Brain microvascular endothelial cell (primary cell): ENCODE measurements at places on chromosomes 12 and 14.

- peak; percentile 39 for DNase-seq
Measured at GRCh38 chr14:60349663-60350365, 100.8 kb downstream of the PPM1A start.

GRCh38 chr14:36659010-36659821, 2.4 kb upstream of the PAX9 start:
- no peak for DNase-seq

DNA sequence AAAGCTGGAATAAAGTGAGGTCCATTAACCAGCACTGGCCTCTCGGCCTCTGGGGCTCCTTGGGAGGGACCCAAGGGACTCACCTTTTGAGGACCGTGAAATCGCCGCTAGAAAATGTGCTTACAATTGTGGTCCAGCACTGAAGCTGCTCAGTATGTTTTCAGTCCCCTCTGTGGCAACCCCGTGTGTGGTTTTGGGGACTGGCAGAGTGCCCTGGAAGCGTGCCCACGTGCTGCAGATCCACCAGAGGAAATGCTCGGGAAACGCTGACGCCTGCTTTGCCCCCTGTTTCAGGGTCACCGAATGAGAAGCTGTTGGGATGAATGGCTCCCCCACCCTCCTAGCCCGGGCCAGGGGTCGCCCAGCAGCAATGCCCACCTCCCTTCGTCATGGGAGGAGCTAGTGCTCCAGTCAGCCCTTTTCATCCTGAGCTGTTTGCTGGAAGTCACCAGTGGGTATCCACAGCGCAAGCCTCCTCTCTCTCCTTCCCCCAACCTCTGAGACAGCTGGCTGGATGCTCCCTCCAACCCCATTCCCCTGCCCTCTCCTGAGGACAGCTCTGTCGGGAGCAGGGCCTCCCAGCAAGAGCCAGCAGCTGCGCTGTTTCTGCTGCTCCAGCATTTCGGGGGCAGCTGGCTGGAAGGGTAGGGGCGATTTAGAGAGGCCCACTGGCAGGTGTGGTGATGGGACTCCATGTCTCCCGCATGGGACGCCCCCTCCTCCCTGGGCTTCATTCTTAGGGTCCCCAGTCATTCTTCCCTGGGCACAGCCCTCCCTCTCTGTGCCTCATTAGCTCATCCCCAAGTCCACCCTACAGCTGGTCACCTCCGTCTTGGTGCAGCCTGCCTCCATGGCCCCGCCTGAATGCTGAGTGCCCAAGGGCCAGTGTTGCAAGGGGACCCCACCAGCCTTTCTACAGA, 33.2 kb upstream of the PPP1R13B start:
- peak; percentile 15 for DNase-seq

- DNase-seq = peak; percentile 40
Measured at GRCh38 chr12:6182279-6182898, 17.8 kb upstream of the CD9 start.

GRCh38 chr14:105098316-105098715, 33.1 kb upstream of the GPR132 start:
- no peak for DNase-seq

DNA sequence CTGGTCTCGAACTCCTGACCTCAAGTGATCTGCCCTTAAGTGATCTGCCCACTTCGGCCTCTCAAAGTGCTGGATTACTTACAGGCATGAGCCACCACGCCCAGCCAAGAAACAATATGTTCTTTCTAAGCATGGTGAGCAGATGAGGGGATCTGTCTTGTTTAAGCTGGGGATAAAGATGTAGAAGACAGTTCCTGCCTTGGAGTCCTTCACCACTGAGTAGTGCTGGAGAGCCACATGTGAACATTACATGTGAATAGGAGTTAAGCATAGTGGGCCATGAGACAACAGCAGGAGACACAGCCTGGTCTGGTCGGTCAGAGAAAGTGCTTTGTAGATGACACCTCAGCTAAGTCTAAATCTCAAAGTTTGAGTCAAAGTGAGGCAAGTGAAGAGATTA, 26.0 kb downstream of the TMBIM6 start:
- no peak for DNase-seq

DNA sequence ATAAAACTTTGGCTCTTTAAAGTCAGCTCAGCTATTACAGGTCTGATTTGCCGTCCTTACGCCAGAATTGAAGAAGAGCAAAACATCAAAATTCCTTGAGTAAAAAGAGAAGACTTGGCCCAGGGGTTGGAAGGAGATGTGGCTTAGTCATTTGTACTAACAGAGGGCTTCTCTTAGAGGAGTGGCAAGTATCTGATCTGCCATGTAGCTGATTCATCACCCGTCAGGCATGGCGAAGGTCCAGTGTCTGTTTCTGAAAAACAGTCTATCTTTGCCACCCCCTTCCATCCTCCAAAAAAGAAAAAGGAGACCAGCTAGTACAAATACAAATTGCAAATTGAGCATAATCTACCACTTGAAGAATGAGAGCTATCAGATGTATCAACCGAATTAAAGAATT, 91.9 kb downstream of the RAD52 start:
- peak; percentile 73 for DNase-seq

DNA sequence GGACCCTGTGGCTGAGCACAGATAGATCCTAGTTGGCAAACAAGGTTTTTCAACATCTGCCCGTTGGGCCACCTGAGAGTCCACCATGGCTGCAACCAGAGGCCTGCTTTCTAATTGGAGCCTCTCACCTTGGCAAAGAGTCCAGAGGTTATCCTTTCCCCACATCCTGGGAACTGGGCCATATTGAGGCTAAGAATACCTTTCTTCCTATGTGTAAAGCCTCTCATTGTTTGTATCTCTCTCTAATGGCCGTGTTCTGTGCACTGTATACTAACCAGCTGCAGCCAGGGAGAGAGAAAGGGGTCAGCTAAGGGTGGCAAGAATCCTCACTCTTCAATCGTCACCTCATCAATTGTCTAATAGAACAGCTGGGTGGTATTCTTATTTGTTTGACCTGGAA, 79.1 kb upstream of the ST8SIA1 start:
- no peak for DNase-seq

DNA sequence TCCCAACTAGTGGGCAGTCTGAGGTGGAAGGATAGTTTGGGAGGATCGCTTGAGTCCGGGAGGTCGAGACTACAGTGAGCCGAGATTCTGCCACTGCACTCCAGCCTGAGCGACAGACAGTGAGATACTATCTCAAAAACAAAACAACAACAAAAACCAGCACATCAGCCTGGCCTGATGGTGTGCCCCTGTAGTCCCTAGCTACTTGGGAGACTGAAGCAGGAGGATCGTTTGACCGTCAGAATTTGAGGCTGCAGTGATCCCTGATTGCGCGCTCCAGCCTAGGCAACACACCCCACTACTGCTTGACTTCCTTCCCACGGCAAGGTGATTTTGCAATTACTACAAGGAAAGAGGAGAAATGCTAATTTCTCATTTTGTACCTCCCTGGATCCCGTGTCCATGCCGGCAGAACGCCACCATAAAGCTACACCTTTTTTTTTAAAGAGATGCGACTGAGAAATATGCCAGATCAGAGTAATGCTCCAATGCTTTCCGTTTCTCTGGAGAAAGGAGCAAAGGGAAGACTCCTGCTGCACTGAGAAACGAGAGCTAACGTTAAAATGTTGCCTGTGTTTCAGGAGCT, 672 bp upstream of the SCFD1 start:
- no peak for DNase-seq

- DNase-seq = no peak
Measured at GRCh38 chr12:104566244-104566993, 109.7 kb downstream of the CHST11 start.

DNA sequence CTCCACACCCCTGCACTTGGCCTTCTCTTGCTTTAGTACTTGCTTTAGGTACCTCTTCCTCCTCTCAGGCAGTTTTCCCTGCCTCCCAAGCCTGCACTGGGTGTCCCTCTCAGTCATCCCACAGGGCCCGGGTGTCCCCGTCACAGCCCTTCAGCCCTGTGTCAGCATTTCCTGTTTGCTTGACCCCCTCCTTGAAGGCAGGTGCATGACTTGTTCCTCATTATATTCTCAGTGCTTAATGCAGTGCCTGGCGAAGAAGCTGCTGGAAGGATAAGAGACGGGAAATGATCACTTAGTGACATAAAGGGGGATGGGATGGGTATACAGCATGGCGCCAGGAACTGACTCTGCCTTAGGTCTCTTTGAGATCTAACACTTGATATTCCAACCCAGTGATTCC, 61.5 kb downstream of the IQSEC3 start:
- no peak for DNase-seq
